ENCODE measurements at places on chromosomes 12 and 14. TPM values are rescaled to one million over a fixed set of nuclear protein-coding genes. Genes with fewer than 3 reads are reported as not detected.

DNA sequence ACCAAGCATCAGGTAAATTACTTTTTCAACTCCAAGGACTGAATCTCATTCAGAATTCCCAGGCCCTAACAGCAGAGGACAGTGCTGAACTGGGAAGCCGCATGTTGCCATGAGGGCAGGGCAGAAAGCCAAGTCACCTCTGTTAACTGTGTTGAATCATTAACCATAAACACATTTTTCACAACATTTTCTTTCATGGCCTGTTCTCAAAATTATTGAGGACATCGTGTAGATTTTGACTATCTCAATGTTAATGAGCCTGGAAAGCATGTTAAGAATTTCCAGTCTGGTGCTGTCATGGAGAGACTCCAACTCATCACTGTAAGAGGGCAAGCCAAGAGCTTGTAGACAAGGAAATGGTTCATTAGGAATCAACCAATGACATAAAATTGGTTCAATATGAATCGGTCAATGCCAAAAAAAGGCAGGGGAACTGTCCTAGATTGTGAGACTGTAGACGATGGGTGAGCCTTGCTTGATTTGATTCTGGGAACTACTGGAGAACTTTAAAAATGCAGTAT is 33.7 kb downstream of the CPM start:
- DNase-seq: peak; percentile 29

GRCh38 chr12:128316078-128316477 is 49.1 kb downstream of the TMEM132C start:
- DNase-seq: no peak

- no peak for DNase-seq
Observed at GRCh38 chr12:102364709-102365108, 115.7 kb downstream of the IGF1 start.

The TRHDE gene
- total RNA-seq: 0.35 TPM

DNA sequence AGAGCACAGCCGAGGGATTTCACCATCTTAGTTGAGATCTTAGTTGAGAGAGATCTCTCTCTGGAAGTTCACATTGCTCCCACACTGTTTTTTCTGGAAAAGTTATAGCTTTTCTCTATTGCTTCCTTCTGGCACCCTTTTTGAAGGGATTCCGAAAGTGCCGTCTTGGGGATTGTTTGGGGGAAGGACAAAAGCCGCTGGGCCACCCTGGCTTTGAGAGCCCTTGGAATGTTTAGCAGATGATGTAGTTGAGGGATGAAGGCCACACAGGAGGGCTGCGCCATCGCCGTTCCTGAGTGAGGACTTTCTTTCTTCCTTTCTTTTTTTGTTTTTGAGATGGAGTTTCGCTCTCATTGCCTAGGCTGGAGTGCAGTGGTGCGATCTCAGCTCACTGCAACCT is 17.7 kb downstream of the PLEKHG3 start:
- no peak for DNase-seq

GRCh38 chr14:65210822-65211182 is 108.5 kb upstream of the MAX start:
- no peak for DNase-seq

GRCh38 chr12:127060933-127061332 is 1206.0 kb upstream of the TMEM132C start:
- DNase-seq: no peak

DNA sequence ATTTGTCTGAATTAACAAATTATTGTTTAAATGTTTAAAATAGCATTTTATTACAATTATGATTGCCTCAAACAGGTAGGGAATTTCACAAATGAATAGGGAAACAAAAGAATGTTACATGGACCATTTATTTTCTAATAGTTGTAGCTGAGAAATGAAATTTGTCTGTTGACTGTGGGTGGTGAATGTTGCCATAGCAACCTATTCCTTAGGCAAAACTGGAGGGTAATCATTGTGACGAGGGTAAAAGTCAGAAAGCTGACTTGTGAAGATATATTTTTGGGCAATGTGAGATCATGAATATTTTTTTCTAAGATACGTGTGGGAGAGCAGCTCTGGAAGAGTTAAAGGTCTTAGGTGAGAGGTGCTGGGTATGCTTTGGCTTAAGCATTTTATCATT is 24.2 kb upstream of the CLEC14A start:
- DNase-seq: no peak

The KRT73 gene
- not detected for total RNA-seq

The LUM gene
- total RNA-seq: 52.0 TPM
